CD4-positive, alpha-beta T cell treated with Interleukin-4 for 1 hour (primary cell): ENCODE measurements at places on chromosomes 4 and X.
A peak's percentile ranks its signal among the peaks of the same experiment; 100 is the strongest.

DNA sequence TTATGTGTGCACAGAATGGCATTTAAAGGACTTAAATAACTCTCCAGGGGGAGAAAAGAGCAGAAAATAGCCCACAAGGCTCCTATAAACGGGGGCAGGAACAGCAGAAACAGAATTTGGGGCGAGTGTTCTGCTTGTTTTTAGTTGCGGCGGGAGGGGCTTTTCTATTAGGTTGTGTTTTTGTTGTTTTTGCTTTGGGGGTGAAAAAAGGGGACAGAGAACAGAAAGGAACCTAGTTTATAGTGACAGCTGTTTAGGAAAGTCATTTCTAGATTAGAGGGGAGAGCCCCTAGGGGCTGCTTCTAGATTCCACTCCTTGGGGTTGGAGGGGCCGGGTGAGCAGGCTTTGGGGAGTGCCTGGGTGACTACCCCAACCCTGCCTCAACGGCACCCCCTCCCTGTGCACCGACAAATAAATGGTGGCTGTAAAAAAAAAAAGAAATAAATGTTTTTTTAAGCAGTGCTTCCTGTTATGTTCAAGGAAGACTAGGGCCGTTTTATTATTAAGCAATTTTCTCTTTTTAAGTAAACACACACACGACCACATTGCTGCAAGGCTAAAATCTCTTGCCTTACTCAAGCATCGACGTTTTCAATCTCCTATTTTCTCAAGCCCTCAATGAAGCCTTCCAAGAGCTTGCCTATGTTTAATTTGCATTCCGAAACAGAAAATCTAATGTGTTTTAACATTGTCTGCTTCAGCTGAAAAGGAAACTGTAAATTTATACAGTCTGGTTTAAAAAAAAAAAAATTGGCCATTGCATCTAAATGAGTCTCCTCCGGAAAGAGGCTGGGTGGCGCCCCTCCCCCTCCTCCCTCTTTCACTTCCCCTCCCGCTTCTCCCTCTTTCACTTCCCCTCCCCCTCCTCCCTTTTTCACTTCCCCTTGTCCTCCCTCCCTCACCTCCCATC is 123.3 kb upstream of the TBL1X start:
- peak; percentile 87 for DNase-seq

DNA sequence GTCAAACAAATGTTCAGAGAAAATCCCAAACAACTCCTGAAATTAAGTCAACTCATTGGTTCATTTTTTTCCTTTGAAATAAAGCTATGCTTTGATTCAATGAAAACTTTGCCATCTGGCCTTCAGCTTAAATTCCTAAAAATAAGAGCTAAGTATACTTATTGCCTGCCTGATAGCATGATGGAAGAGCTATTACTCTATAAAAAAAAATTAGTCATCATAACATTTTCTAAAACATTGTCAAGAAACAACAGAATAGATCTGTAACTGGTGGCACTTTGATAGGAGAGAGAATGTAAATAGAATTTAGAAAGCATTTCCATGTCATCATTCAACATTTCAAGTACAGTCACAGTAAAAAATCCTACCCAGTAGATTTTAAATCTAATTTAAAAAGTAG is 136.6 kb downstream of the CORIN start:
- no peak for DNase-seq

GRCh38 chr4:7166237-7166636 is 26.1 kb upstream of the SORCS2 start:
- DNase-seq, result no peak

- no peak for DNase-seq
Observed at GRCh38 chrX:127726227-127726626, 326.0 kb downstream of the ACTRT1 start.

- no peak for DNase-seq
Observed at GRCh38 chr4:111807576-111807975, 337.7 kb upstream of the FAM241A start.

DNA sequence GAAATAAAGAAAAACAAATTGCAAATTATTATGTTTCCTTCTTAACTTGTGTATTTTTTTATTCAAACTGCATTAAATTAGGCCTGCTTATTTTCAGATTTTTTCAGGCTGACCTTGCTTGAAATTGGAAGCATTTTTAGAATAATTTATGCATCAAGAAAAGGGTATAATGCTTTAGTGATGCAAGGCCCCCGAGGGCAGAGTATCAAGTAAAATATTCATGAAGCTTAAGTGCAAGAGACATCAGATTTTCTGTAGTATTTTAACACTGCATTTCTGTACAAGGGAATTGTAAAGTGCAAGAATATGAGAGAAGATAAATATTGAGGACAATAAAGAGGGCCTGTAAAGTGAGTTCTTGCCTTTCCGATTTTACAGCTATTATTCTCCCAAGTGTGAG is 485.8 kb upstream of the ATOH1 start:
- DNase-seq, result no peak

DNA sequence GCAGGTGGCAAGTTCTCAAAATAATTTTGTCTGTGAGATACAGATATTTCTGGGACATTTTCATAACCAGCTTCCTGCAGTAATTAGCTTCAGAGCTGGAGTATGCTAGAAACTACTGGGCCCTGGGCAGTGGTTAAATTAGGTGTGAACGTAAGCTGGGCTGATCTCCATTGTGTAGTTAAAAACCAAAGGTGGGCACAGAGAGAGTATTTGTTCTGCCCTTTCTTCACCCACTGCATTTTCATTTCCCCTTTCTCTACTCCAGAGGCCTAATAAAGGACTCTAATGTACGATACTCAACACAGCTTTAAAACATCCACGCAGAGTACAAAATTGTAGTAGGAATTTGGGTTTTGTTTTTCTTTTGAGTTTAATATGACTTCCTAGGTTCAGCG is 252.7 kb downstream of the SPRY1 start:
- DNase-seq, result no peak

GRCh38 chr4:98765771-98766170 is 107.4 kb upstream of the TSPAN5 start:
- no peak for DNase-seq

DNA sequence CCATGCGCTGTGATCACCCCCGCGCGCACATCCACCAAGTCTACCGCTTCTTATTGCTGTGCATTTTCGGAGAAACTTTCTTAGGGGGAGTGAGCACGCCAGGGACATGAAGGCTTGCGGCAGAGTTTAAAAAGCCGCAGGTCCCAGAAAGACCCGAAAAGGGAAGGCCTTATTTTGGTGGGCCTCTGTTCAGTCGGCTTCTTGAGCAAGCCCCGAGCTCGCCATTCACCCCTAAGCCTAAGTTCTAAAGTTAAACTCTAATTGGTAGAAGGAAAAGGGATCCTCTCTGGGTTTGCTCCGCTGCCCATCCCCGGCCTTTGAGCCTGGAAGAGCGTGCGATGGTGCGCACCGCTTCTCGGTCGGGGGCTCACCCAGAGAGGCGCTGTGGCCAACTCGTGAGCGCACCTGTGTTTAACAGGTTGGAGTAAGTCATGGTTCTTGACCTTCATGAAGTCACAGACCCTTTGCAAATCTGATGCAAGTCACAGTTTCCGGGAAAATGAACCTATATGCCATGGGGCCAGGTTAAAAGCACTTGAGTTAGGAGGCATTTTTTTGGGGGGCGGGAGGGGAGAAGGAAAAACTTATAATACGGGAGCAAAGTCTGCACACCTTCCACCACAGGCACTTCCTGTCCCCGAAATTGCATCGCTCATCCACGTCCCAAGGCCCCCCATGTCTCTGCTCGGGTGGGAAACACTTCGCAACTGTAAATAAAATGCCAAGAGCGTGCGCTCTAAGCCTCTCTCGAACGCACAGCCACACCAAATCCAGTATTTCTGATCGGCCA is 1.9 kb downstream of the PHOX2B start:
- DNase-seq, result no peak

GRCh38 chrX:107571296-107571998 is 56.9 kb upstream of the PRPS1 start:
- no peak for DNase-seq

- no peak for DNase-seq
Observed at GRCh38 chrX:122626871-122627270, 557.2 kb upstream of the GRIA3 start.

- DNase-seq, result no peak
Observed at GRCh38 chrX:129574214-129574613, 34.2 kb downstream of the OCRL start.

- DNase-seq, result no peak
Observed at GRCh38 chrX:153612413-153612812, 13.5 kb upstream of the CCNQ start.

GRCh38 chr4:136392576-136392975 is 1139.7 kb downstream of the PCDH18 start:
- DNase-seq, result no peak

- DNase-seq, result no peak
Observed at GRCh38 chr4:6529021-6529420, 46.0 kb upstream of the MAN2B2 start.

GRCh38 chr4:138405934-138406567 is 163.9 kb upstream of the SLC7A11 start:
- peak; percentile 16 for DNase-seq

DNA sequence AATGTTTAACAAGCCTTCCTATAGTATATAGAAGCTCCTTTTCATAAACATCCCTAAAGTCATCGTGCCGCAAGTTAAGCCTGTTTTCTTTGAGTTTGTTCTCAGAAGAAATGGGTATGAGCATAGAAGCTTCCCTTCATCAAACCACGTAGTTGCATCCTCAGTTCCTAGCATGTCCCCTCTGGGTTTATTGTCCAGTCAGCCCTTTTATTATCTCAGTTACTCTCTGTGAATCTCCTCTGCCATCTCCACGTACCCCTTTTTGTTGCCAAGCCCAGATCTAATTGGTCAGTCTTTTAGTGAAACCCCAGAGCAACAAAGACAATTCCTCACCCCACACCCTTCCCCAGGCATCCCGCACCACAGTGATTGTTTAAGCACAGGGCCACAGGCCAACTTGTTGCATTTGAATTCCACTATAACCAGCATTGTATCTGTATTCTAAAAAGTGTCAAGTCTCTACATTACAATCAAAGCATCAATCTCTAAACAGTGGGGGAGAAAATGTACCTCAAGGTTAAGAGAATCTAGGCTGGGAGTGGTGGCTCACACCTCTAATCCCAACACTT is 12.4 kb upstream of the TRIM2 start:
- no peak for DNase-seq

DNA sequence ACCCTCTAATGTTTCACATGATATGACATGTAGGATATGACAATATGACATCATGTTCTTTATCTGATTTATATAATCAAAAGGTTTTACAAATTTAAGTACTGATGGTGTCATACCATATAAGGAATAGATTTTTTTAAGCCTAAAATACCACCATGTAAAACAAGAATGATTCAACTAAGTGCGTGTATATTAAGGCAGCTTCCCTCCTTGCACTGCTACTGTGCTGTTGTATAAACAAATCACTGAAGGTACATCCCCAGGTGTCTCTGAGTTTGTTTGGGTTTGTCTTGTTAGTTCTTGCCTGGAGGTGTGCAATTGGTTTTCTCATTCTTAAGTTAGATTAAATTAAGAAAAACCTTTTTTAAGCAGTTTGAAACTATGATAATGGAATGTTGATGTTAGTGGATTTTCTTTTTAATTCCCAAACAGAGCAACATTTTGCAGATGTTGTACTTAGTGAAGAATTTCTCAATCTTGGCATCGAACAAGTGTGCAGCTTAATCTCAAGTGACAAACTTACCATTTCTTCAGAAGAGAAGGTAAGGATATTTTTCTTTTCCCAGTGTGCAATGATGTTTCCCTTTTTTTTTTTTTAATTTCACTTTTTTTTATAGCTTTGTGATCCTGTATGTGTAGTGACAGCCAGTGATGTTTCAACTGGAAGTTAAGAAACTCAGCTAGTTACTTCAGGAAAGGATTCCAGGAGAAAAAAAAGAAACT is 33.4 kb upstream of the MSMO1 start:
- DNase-seq, result no peak

GRCh38 chr4:159038536-159038935 is 64.3 kb upstream of the RAPGEF2 start:
- no peak for DNase-seq

DNA sequence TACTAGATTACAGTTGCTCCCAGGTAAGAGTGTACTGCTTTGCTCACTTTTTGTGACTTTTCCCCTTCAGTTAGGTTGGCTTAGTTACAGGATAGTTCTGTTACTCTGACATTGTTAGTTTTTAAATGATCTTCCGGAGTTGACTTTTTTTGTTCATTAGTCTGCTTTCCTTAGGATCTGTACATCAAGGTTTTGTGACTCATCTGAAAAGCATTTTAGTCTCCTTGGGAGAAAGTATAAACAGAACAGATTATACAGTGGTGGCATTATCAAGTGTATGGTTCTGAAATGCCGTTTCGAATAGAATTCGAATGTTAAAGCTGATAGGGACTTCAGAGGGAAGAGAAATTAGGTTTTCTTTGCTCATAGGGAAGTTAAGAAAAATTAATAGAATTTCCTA is 63.3 kb downstream of the USP9X start:
- no peak for DNase-seq

DNA sequence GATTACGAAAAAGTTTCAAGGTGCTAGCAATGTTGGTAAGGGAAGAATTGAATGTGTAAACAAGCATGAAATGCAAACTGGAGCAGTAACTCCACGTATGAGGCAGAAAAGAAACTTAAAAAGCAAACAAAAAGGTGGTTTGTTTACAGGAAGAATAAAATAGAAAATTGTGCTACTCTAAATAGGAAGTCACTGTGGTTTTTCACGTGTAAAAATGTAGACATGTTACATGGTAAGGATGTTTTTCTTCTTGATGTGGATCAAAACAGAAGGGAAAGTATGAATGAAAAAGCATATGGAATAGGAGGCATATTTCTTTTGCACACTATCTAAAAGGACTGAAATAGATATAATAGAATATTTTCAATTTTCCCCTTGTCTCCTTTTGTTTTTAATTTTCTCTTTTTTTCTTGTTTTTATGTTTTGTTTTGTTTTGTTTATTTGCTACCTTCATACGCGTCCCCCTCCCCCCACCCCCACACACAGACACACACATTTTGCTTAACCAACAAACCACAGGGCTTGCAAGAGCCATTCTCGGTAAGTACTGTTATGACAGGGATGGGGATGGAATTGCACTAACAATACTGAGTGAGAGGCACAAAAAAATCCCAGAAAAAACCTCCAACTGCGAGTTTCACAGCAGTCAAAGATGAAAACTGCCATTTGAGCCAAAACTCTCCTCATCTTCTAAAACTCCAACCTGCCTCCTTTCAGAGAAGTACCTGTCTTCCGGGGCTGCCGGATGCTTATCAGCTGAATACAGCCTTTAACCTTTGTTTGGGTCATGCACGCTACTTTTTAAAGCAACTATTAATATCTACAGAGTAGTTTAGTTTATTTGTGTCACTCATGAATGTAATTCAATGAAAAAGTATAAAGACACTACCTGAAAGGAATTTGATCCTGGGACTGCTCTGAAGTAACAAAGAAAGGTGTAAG is 135.8 kb downstream of the IL15 start:
- no peak for DNase-seq

DNA sequence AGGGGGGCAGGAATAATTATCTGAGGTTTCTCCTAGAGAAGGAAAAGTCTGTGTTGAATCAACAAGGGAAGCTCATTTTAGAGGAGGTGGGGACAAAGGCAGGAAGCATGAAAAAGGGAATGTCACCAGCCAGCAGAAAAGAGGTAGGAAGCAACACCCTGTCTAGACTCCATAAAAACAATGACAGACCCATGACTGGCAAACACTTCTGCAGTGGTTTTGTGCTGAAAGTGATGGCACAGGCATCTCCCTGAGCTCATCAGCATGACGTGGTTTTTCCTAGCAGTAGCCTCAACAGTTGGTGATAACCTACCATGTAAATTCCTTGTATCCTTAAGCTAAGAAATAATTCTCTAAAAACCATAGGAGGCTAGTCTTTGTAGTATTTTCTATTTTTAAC is 110.7 kb upstream of the GALNT7 start:
- no peak for DNase-seq

- DNase-seq, result no peak
Observed at GRCh38 chr4:153950100-153950979, 161.5 kb upstream of the SFRP2 start.

GRCh38 chrX:9329056-9329455 is 135.8 kb upstream of the TBL1X start:
- no peak for DNase-seq
